Activated CD4-positive, alpha-beta T cell treated with anti-CD3 and anti-CD28 coated beads for 24 hours (primary cell): ENCODE measurements at places on chromosomes 13 and 19.

DNA sequence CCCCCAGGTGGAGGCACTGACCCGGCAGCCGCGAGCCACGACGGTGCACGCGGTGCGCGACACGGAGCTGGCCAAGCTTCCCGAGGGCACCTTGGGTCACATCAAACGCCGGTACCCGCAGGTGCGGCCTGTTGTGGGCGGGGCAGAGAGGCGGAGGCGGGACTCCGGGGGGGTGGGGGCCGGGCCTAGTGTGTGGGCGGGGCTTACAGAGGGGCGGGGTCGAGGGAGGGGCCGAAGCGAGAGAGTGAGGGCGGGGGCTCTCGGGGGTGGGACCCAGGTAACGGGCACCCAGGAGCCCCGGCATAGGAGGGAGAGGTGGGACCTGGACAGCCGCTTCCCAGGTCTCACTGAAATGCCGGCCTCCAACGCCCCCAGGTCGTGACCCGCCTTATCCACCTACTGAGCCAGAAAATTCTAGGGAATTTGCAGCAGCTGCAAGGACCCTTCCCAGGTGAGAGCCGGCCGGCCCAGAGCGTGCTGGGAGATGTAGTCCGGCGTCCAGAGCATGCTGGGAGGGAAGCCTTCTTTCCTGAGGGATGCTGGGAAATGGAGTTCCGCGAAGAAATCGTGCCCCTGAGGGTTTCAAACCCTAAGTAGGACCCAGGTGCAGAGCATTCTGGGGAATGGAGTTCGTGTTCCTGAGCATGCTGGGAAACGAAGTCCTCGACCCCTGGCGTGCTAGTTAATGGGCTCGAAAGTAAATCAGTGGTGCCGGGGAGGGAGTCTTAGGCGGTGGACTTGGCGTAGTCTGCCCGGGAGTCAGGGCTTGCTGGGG, 15.7 kb downstream of the PNPLA6 start:
- DNase-seq, result no peak

- DNase-seq, result peak; percentile 56
Measured at GRCh38 chr19:1650650-1651567, 1.5 kb downstream of the TCF3 start.

DNA sequence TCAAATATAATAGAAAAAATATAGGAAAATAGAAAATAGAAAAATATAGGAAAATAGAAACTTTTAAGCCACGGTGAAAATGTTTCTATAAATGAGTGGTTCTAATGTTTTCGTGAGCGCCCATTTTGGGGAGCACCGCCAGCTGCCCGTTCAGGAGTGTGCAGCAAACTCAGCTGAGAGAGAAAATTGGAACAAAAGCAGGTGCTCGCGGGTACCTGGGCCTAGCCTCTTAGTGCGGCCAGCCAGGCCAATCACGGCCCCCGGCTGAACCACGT, 204 bp upstream of the PDX1 start:
- DNase-seq, result no peak

DNA sequence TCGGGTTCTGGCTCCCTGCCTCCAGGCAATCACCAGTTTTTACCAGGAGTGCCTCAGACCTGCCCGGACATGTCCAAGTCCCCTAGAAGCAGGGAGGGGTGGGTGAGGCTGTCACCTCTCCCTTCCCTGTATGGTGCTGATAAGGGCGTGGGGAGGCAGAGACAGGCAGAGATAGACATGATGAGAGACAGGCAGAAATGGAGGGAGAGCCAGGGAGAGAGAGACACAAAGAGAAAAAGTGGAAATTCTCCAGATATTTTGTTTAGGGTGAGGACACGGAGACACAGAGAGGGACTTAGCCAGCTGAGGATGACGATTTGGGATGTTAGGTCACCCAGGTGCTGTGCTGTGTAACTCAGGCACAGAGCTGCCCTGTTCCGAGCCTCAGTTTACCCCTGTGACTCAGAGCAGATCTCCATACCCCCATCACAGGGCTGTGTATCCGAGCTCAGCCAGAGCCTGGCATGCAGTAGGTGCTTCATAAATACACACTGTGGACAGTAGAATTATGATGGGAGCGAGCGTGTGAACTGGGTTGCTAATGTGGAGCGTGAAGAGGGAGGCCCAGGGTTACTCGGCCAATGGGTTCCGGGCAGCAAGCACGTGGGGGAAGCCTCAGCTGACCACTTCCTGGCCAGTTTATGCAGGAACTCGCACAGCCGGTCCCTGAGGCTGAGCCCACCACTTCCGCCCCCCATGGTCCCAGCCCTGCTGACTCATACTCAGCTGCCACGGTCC, 11.9 kb upstream of the GDF15 start:
- DNase-seq, result peak; percentile 25
